ENCODE measurements at places on chromosomes 7 and 10.

DNA sequence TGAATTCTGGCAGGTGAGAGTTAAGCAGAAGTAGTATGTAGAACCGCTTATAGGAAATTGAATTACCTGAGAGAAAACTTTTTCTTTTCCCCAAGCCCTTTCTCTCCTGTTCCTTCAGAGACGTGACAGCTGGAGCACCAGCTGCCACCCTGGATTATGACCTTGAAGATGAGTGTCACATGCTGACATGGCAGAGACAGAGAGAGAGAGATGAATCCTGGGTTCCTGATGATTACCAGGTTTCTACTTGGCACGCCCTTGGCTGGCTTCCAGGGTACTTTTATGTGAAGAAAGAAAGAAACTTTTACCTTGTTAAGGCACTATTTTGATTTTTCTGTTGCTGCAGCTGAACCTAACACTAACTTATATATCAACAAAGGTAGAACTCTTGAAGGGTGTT, 99.9 kb downstream of the GPR26 start:
- no peak for DNase-seq

DNA sequence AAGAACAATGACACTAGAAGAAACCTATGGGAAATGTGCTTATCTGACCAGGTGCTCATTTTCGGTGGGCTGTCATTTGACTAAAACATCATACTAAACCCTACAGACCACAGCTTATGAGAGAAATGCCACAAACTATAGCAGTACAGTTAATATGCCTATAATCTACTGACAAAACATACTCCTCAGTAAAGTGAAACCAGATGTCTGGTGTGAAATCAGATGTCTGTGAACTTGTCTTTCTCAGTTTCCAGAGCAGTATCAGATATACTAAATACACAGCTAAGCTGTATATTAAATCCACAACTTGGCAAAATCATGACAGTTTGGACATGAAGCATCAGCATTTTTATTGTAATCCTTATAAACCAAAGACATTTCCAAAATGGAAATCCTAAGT, 3.3 kb downstream of the IMMP2L start:
- DNase-seq, result no peak

DNA sequence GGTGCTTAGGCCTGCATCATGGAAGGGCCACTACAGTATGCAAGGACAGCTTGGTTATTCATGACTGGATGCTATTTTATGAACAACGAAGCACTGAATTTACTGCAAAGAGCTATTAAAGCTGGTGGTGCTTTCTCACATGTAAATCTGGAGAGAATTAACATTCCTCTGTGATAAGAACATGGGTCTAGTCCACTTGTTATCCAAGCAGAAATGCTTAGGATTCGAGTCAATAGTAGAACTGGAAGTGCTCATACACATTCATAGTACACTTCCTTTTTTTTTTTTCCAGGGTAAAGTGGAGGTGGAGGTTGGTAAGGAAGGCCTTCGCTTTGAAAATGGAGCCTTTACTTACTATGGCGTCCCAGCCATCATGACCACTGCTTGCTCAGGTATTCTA, 35.0 kb downstream of the CNNM1 start:
- no peak for DNase-seq

GRCh38 chr10:6171881-6172695, 30.6 kb upstream of the PFKFB3 start:
- peak; percentile 40 for DNase-seq

- DNase-seq, result no peak
Observed at GRCh38 chr7:48337012-48337621, 165.9 kb downstream of the ABCA13 start.

DNA sequence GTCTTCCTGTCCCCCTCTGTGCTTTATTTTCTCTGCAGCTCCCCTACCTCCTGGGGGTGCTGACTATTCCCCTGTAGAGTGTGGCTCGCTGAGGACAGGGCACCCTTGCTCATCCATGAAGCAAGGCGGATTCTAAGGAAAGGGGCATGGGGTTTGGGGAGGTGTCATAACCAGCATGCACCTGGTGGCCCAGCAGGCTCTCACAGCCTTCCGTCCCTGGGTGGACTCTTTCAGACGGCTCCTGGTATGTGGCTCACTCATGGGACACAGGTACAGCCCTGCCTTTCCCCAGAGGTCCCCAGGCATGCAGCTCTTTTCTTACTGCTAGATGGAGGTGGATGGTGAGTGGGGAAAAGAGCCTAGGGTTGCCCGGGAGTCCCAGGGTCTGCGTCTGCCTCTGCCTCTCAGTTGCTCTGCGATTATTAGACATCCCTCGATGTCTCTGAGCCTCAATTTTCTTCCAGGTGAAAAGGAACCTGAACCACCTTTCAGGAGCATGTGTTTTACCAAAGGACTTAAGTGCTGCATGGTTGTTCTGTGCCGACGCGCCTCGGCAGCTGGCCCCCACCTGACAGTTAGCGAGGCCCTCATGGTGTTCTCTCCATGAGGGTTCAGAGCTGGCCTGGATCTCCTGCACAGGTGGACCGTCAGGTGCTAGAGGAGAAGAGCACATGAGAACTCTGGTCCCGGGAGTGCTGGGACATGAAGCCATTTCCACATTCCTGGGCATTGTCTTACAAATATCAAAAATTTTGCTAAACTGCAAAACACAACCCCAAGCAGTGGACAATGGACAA, 172.5 kb upstream of the SHH start:
- DNase-seq, result no peak

DNA sequence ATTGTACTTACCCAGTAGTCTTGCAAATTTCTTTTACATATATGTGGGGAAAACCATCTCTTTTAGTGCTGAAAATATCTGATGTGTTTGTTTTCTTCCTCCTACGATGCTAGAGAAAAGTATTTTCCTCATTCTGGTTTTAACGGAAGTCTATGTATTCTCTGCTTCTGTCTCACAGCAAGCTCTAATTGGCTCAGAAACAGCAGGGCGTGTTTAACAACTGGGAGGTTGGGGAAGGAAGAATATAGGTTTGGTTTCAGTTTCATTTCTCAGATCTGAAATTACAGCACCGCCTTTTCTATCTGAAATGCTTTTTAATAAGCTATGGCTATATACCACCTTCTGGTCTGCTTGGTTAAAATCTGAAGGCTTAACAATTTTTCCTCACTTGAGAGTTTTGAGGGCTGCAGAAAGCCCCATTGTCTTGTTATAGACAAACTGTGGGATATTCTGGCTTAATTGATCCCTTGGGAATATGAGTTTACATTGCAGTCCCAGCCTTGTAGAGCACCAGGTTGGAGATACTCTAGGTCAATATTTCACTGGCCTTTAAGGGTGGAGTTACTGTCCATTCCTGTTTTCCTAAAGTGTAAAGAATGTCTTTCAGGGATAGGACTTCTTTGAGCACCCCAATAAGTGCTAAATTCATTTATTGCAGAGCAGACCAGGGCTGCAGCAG, at the start of gene SAMD9:
TSS of gene SAMD9 (minus strand) at position 128 of the 679 bp plus-strand sequence. CDS start 11,882 bp downstream, outside the sequence.
- DNase-seq, result no peak

- no peak for DNase-seq
Observed at GRCh38 chr7:78164459-78164858, 365.9 kb downstream of the PHTF2 start.

DNA sequence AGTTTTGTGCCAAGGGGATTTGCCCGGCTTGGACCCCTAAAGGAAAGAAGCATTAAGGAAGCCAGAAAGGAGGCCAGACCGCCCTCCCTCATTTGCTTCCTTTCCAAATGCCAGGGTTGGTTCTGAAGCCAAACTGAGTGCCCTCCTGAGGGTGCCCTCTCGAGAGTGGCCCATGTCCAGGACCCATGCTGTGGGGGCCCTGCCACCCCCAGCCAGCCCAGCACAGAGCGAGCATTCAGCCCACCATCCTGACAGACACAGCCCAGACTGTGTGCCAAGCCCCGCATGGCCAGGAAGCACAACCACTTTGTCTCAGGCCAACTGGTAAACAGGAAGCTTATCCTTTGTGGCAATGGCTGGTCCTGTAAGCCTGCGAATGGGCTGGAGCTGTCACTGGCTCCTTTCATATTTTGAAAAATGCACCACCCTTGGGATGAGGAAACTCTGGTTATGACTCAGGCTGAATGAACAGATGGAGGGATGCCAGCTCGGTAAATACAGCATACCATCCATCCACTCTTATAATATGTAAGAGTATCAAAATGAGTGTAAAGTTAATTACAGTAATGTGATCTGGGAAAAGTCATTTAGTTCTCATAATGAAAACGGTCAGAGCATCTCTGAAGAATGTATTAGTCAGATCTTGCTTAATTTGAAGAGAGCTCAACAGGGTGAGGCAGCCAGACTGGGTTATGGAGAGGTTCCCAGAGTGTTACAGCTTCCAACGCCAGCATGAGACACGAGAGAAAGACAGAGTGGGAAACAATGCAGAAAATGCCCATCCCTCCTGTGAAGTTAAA, 65.0 kb downstream of the STK17A start:
- DNase-seq, result peak; percentile 75

DNA sequence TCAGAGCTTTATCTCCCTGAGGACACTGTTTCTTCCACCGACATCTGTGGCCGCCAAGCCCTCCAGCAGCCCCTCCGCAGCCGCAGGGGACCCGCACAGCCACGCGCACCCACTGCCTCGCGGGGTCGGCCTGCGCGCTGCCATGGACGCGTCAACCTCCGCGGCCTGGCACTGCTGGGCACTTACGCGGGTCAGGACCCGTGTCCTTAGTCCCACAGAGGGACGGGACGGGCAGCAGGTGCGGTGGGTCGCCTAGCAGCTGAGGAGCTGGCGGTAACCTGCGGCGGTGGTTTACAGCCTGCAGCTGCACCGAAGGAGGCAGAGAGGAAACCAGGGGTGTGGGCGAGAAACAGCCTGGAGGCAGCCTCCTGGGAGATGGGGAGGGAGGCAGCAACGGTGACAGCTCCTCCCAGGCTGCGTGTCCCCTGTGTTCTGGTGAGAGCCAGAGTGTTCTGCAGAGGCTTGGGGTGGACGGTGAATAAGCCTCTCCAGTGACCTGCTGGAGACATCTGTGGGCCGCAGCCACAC, 61.3 kb downstream of the SEC61G start:
- no peak for DNase-seq

DNA sequence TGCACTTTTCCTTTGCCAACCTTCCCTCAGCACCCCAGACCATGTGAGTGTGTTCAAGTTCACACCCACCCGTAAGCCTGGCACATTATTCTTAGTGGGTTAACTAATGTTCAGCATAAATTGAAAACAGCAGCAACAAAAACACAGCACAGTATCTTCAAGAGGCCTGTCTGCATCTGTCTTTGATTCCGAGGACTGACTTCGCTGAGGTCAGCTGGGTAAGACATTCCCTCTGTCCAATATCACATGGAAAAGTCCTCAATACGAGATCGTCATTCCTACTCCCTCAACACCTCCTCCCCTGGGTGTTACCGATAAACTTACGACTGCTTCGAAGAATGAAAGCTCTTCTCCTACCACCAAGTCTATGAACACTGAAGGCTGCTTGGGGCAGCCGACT, 218.8 kb downstream of the SFMBT2 start:
- DNase-seq, result no peak

GRCh38 chr7:79930604-79931003, 204.0 kb upstream of the GNAI1 start:
- DNase-seq, result no peak

DNA sequence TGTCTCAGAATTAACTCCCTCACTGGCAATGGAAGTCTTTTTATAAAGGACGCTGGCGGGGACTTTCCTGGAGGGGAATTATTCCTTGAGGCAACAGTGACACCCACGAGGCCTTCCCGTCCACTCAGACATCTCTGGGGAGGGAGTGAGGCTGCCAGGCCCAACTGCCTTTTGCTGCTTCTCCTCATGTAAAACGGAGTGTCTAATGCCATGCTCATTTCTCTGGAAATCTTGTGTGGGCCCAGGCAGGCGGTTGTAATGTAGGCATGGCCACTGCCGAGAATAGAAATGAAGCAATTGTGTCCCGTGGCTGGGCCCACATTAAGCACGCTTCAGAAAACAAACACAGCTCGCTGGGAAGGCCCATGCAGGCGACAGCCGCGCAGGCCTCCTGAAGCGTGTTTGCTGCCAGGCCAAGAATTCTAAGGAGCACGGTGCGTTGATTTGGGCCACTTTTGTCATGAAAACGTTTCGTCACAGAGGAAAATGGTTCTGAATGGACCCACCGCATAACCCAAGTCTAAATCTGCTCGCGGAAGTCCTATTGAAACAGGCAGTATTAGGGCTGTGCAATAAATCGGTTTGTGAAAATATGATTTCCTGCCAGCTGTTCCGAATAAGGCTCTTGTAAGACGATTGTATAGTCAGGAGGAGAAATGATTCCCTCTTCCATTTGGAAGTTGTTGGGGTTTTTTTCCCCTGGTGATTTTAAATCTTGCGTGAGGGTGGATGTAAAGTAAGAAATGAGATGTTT, 104.2 kb upstream of the CHST15 start:
- no peak for DNase-seq

DNA sequence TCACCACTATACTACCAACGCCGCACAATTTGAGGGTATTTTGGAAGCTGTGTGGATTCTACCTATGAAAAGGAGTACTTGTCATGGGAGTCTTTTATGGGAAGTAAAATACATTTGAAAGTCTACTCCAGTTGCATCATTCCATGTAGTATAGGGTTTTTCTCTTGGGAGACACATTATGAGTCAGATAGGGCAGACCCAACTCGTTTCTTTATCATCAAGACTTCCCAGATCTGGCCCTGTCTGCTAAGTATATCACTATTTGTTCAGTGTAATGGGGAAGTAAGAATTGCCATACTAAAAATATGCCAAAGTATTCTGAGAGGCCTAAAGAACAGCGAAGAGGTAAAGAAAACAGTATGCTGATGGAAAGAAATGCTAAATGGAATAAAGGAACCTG, 144.2 kb downstream of the SPAG6 start:
- DNase-seq, result no peak

DNA sequence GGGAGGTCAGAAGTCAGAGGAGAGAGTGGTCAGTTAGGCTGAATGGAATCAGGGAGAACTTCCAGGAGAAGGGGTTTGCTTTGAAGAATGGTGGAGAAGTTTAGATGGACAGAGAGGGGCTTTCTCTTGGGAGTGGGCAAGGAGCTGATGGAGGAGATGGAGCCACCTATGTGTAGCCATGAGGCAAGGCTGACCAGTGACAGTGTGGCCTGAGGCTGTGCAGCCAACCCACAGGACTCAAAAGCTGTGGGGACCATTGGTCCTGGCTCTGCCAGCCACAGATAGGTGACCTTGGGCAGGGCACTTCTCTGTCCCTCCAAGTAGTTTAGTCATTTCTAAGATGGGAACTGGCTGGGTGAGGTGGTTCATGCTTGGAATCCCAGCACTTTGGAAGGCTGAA, 18.7 kb downstream of the NEURL1 start:
- DNase-seq, result no peak

- DNase-seq, result no peak
Observed at GRCh38 chr7:155766386-155766785, 45.9 kb downstream of the SHH start.

DNA sequence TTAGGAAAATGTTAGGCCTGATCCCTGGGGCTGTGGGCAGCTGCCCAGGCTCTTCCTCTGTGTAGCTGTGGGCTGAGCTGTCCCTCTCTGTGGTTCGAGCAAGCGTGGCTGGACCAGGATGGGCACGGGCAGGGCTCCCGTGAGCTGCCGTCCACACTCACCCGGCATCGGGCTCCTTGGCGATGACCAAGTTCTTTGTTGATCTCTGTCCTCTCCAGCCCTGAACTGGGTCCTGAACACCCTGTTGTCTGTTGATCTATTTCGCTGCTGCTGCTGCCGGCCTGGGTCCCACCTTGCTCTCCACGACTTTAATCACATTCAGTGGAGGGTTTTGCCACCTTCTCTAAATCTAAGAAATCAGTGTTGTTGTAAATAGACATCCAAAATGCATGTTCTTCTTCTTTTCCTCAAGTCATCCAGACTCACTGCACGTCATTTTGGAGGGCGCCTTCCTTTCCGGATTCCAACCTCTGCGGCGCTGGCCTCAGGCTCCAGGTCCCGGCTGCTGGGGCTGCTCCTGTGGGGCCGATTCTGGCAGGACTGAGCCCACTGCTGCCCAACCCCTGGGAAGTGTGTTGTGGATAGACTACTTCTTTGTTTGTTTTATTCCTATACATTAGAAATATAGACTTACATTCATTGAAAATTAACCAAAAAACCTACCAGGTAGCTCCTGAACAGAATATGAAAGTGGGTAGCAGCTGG, 100.6 kb downstream of the DYNC2I1 start:
- no peak for DNase-seq
